Activated gamma-delta T cell treated with Interleukin-2 at 50 U/mL for 16 hours (primary cell): ENCODE measurements at places on chromosomes 12 and 14.

DNA sequence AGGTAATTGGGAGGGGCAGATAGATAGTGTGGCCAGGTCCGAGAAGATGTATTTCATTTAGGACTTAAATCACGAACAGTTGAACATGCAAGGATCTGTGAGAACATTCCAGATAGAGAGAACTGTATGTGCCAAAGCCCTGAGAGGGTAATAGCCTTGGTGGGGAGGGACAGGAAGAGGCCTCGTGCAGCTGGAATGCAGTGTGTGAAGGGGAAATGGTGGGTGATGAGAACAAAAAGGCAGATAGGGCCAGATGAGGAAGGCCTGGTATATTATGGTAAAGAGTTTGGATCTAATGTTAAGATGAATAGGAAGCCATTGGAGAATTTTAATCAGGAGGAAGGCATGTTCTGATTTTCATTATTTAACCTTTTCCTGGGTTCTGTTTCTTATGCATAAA, 136.3 kb downstream of the TPH2 start:
- no peak for DNase-seq

DNA sequence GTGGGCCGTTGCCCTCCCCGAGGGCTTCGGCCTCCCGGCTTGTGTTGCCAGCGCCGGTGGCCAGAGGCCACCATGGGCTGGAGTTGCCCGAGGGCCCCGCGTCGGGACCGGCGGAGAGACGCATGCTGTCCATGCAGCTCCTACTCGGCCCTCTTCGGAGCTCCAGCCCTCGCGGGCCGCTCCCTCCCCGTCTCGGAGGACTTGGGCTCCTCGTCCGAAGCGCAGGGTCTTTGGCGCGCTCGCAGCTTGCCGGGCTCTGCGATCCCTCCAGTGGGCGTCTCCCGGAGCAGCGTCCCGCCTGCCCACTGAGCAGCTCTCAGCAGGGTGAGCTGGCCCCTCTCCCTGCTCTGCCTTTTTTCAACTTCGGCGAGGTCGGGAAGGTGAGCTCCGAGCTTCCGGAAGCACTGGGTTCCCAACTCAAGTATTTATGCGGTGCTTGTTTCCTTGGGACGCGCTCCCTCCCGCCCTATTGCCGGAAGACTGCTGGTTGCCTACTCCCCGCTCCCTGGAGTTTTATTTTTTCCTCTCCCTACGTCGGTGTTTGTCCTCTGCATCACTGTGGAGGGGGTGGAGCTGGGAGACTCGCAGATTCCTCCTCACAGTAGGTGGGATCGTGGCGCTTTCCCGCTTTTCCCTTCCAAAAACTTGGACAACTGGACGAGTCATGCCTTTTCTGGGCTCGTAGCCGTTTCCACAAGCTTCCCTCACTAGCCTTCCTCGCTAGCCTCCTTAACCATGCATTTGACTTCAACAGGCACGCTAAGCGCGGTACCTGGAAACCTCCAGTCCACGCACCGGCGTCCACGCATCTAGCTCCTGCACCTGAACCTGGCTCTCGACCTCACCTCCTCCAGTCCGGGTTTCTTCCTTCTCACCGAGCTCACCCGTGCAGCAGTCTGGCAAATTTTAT, at the start of gene AVPR1A:
AVPR1A (minus strand) TSS at position 489 of the 910 bp plus-strand sequence; CDS start at position 124, 365 bp downstream.
- no peak for DNase-seq

GRCh38 chr14:96038920-96039632, at the start of gene C14orf132:
TSS of gene C14orf132 (plus strand) at chr14:96039362. CDS start at chr14:96039501, 139 bp downstream.
- DNase-seq = peak; percentile 7

DNA sequence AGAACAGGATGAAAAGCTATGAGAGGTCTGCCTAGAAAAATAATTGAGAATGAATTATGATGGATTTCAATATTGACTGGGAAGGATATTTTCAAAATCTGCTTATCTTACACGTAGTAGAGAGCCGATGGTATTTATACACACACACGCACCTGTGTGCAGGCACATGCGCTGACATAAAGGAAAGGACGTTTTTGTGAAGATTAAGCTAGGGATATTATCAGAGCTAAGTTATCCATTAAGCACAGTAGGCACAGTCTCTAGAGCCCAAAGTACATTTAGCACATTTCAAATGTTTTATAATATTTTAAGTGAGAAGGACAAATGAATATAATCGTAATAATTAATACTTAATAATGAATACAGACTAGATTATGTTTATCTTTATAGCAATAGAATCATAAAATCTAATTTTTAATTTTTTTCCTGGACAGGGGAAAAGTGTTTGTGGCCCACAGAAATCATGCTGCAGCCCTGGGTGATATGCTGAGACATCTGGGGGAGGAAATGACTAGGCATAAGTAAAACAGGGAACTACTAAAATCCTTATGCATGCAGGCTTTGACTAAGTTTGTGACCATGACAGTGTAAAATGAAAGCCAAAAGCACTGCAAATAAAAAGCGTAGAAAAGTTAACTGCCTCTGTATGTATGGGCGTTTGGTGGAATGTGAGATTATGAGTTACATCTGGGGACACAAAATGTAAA, 146.1 kb downstream of the KITLG start:
- DNase-seq = no peak

- DNase-seq = no peak
Measured at GRCh38 chr12:54616933-54617680, 17.6 kb downstream of the LACRT start.

GRCh38 chr14:61025251-61026223, 44.5 kb downstream of the SLC38A6 start:
- peak; percentile 41 for DNase-seq

DNA sequence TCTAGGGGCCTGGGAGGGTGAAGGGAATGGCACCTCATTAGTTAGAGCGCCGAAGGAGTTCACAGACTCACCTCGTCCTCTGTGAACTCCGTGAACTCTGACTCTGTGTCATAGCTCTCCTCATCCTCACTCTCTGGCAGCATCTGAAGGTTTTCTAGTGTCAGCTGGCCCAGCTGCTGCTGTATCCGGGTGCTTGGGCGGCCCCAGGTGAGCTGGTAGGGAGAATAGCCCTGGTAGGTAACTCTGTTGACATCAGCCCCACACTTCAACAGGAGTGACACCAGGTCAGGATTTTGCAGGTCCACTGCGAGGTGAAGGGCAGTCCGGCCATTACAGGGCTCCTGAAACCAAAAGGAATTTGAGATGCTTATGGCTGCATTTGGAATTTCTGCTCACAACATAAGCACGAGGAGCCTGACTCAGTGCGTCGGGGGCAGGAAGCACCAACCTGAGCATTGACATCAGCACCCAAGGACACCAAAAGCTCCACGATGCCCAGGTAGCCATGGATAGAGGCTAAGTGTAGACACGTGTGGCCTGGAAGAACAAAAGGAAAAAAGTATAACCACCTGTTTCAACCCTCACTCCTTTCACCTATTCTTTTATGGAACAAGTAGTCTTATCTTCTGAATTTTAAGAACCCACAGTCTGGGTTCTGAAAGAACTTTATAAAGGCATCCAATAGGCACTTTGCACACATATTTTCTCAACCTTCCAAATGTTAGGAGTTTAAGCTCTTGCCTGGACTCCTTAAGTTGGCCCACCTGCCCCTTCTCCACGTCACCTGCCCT, 2.0 kb downstream of the NFKBIA start:
- peak; percentile 36 for DNase-seq
